ENCODE measurements at places on chromosomes 2 and 18.
A peak's percentile ranks its signal among the peaks of the same experiment; 100 is the strongest.

DNA sequence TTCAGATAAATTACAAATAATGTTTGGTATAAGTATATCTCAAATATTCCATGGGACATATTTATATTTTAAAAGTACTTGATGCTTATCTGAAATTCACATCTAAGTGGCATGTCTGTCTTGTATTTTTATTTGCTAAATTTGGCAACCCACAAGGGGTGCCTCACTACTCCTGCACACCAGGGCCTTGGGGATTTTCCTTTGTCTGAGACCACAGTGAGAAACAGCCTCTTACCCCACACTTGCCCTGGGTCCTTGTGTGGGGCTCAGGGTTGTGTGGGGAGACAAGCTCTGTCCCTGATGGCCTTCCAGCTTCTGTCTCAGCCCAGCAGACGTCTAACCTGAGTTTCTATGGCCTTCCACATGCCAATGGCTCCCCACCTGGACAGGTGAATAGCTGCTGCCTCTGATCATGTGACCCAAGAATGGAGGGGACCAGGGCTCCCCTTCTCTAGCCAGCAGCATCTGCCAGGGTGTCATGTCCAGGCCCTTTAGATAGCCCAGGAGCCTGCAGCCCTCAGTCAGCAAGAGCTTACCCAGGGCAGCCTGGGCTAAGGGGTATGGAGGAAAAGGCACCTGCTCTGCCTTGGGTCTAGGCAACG is 49.5 kb upstream of the MRPL33 start:
- DNase-seq: no peak

DNA sequence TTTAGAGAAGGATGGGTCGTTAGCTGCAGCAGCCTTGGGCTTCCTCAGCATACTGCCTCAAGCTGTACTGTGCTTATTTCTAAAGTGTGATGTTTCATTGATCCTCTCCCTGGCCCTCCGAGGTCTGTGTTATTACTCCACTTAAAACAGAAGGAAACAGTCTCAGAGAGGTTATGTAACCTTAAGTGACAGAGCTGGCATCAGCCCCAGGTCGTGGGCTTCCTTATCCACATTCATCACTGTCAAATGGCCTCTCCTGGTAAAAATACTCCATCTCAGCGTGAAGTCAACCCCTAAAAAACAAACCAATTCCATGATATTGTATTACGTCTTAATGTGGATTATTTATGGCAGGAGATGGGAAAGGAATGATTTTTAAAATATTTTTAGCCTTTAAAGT is 153.3 kb upstream of the NOSTRIN start:
- no peak for DNase-seq

DNA sequence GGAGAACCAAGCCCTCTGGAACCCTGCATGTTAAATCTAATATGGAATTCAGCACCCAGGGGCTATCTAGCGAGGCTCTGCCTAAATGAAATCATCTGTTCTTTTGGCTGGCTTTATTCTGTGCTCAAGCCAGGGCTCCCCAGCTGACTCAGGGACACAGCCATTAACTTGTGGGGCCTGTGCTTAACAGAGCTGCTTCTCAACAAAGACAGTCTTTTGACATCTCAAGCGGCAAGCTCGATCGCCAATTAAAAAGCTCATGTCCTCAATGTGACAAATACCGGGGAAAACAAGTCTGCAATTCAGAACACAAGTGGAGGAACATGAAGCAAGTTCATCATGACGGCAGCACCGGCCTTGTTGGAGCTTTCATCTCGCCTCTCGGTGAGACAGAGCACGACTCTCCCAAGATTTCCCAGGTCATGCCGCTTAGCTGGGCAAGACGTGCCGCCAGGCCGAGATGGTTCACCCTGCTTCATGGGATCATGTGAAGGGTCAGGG is 64.9 kb downstream of the KLHL29 start:
- DNase-seq: no peak

GRCh38 chr2:160835166-160835565 is 325.1 kb upstream of the TANK start:
- DNase-seq: no peak

- peak; percentile 0 for DNase-seq
Observed at GRCh38 chr2:122739732-122740593, 984.5 kb downstream of the TSN start.

GRCh38 chr2:213233438-213234330 is 50.6 kb upstream of the SPAG16 start:
- no peak for DNase-seq

DNA sequence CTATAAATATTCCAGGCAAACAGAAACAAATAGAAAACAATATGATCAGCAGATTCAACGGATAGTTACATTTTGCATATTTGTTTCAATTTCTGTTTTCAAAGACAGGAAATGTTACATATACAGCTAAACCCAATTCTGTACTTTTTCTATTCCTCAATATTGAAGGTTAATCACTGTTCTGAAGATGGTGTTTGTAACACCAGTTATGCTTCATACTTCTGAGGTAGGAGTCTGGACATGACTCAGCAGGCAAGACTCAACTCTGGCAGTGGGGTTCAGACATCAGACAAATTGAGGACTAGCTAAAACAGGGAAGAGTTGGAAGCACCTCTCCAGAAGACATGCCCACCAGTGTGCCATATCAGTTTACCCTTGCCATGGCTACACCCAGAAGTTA is 16.6 kb downstream of the SERPINB13 start:
- DNase-seq: peak; percentile 9

DNA sequence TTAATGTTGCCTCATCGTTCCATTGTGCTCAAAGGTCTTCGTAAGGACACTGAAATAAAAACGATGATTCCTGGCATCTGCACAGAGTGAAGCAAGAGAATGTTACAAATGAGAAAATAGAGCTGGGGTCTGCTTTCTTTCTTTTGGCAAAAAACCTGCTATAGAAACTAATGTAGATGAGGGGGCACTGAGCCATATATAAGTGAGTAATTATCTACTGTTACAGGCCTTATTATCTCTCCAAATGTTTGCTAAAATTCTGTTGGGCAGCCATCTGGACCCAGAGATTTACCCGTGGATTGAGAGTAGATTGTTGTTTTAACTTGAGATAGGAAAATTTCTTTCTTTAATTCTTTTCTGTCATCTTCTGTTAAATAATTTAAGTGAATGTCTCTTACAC is 472.5 kb upstream of the PIK3C3 start:
- no peak for DNase-seq

- DNase-seq: no peak
Observed at GRCh38 chr2:176854062-176854461, 358.5 kb upstream of the HNRNPA3 start.

DNA sequence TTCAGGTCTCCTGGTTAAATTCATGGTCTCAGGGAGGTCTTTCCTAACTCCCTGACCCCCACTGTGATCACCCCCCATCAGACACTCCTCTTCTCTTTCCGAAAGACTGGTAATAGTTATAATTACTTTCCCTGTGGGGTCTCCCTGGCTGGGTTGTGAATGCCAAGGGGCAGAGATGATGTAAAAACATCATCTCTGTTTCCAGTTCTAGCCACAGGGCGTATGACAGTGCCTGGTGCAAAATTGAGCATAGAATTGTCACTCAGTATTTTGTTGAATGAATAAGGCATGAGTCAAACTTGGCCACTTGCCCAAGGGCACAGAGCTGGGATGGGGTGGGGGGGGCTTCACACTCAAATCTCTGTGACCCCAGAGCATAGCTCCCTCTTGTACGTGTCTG is 65.2 kb downstream of the LTBP1 start:
- DNase-seq: no peak

DNA sequence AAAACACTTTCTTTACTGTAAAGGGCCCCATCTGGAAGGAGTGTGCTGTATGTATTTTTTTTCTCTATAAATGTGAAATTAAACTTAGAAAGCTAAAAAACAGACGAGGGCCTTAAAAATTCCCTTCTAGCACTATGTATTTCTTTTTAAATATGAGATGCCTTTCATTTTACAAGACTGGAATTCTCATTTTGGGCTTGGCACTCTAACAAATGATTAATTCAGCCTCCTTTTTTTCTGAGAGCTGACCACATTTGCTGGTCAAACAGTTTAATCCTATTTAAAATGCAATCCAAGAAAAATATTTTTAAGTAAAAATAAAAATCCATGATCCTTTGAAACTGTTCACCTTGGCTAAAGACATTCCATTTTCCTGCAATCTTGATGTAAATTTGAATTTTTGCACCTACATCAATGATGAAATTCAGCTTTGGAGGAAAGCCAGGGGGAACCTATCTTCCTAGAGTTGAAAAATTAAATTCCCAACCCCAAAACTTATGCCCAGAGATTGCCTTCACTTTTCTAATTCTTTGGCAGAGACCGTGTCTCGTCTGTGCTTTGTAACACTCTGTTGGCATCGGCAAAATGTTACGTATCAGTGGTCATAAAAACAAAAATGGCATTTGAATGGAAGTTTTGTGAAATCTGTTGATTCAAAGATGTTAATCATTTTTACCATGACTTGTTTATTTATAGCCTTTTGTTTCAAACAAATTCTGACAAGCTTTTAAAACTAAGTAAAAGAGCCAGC is 284.5 kb downstream of the ZNF521 start:
- DNase-seq: no peak

- no peak for DNase-seq
Observed at GRCh38 chr2:9285921-9286320, 79.3 kb downstream of the ASAP2 start.

GRCh38 chr2:32495139-32495538 is 132.7 kb upstream of the TTC27 start:
- no peak for DNase-seq

- no peak for DNase-seq
Observed at GRCh38 chr2:191738667-191739066, 60.7 kb downstream of the NABP1 start.

- DNase-seq: no peak
Observed at GRCh38 chr2:25378731-25379490, 37.2 kb upstream of the DNMT3A start.

- DNase-seq: no peak
Observed at GRCh38 chr2:122955776-122956175, 1069.3 kb upstream of the CNTNAP5 start.

- no peak for DNase-seq
Observed at GRCh38 chr18:305003-305501, 37.2 kb upstream of the THOC1 start.

- no peak for DNase-seq
Observed at GRCh38 chr2:226151157-226151556, 648.5 kb downstream of the IRS1 start.

- no peak for DNase-seq
Observed at GRCh38 chr2:23419171-23420090, 34.5 kb downstream of the KLHL29 start.

- no peak for DNase-seq
Observed at GRCh38 chr18:26322890-26323653, 96.8 kb downstream of the TAF4B start.

- no peak for DNase-seq
Observed at GRCh38 chr2:221216636-221217035, 355.5 kb downstream of the EPHA4 start.

DNA sequence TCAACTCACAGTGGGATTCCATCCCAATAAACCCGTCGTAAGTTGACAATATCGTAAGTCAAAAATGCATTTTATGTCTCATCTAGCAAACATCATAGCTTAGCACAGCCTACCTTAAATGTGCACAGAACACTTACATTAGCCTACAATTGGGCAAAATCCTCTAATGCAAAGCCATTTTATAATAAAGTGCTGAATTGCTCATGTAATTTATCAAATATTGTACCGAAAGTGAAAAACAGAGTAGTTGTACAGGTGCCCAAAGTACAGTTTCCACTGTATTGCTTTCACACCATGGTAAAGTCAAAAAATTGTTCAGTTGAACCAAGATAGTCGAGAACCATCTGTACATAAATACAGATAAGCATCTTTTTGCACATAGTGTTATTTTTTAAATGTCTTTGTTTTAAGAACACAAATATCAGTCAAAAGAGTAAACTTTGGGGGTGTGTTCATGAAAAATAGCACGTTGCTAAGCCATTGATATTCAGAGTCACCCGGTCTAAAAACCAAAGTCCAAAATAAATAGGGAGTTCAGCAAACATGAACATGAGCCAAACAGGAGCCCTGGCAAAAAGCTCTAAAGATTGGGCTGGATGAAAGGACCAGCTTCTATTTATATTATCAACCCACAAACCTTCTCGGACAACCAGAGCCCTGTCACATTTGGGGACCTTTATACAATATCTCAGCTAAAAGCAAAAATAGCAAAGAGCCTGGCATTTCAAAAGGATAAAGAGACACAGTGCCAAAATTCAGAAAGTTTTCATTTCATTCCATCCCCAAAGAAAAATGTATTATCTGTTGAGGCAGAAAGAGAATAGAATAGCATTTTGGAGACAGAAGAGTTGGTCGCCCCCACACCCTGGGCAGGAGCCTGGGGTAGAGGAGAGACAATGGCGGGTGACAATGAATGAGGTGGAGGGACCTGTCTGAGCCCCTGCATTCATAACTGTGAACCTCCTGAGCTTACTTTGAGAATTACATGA is 105.9 kb upstream of the SH3BP4 start:
- DNase-seq: no peak

DNA sequence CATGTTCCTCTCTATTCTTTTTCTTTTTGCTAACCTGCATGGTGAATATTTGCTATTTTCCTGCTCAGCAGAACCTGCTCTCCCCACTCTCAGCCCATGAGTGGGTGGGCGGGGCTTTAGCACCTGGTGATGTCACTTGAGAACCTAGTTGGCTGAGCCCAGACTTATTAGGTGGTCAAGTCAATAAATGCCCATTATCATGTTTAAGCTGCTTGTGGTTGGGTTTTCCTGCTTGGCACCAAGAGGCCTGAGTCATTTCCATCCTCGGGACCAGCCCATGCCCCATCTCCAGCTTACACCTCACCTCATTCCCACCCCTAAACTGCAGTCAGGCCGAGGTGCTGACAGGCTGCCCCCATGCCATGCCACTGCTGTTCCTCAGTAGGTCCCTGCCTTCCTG is 226.6 kb downstream of the ANKRD30B start:
- DNase-seq: no peak

- DNase-seq: peak; percentile 28
Observed at GRCh38 chr2:54629914-54630857, 93.3 kb upstream of the EML6 start.

DNA sequence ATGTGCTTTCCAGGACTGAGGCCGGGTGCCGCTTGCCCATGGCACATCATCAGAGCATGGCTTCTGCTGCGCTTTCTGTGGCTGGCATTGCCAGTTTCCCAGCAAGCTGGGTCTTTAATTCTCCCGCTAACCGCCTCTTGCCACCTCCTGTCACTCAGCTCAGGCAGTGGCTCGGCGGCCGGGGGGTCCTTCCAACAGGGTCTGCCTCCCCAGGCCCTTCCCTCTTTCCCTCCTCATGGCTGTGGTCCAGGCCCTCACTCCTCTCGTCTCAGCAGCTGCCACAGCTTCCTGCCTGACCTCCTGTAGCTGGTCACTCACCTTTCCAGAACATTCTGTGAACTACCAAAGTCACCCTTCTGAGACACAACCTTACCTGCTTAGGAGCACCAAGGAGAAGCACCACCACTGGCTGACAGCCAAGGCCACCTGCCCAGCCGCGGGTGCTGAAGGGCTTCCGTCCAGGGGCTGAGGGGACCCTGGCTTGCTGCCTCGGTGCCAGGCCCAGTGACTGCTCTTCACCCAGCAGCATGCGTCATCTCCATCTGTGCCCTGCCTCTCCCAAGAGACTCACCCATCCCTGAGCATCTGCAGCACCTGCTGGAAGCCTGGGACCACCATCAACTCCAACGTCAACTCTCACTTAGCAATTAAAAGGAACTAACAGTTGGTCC is 22.6 kb downstream of the CHMP1B start:
- no peak for DNase-seq

Measured in activated CD4-positive, alpha-beta T cell treated with anti-CD3 and anti-CD28 coated beads, Interleukin-2, Interleukin-6, amounts not matched to agents 100 ng/mL and 50 ng/mL, durations not matched to agents 16 hours and 8 hours (primary cell).